ENCODE measurements at places on chromosomes 3 and 15.

DNA sequence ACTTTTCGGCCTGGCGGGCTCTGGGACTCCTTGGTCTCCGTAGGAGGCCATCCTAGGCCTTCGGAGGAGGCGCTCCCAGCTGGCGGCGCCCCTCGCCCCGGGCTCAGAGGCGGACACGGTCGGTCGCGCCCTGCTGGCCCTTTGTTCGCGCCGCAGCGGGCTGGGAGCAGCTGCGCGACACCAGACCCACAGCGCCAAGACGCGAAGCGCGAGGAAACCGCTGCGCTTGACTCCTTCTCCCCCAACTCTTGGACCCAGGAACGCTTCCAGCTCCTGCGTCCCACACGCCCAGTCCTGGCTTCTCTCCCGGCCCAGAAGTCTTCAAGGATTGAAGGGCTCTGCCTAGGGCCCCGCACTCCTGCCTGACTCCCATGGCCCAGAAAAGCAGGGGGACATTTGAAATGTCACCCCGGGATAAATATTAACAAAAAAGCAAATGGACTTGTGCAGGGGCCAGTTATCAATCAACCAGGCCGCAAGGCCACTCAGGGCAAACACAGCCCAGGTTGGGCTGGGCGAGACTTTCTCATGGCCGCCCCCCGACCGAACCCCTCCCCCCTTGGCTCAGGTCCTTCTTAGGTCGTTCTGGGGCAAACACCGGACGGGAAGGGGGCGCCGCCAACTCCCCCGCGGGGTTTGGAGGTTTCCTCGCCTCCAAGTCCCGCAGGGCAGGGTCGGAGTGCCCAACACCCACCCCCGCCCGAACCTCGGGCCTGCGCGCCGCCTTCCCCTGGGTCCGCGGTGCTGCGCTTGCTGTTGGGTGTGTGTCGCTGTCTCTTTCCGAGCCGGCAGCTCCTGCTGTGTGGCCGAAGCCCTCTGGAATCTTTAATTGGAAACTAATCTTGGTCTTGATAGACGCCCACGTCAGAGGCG lies 5.1 kb downstream of the ONECUT1 start:
- no peak for DNase-seq

DNA sequence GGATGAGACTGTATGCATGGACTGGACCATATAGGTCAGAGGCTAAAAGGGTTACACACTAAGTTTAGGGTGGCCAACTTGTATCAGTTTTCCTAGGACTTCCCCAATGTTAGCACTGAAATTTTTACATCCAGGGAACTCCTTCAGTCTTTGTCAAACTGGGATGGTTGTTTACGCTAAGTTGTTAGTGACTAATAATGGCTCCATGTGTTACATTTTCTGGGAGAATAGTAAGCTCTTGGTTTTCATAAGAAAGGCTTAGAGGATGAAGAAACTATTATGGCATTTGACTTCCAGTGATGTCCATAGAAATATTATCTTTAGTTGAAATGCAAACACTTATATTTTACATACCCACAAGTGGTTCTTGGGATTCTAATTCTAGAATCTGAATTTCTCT lies 57.9 kb upstream of the ST3GAL6 start:
- DNase-seq = no peak

GRCh38 chr3:75886971-75887526 lies 101.7 kb upstream of the ZNF717 start:
- no peak for DNase-seq

- peak; percentile 41 for DNase-seq
These were observed 307.0 kb downstream of the ARPP21 start for GRCh38 chr3:35946121-35946853.

GRCh38 chr15:81023483-81024264 lies 23.0 kb downstream of the TLNRD1 start:
- peak; percentile 21 for DNase-seq

GRCh38 chr15:28888900-28889299 lies 3.1 kb downstream of the APBA2 start:
- DNase-seq = no peak

GRCh38 chr3:18758047-18758704 lies 333.0 kb upstream of the SATB1 start:
- DNase-seq = peak; percentile 2

GRCh38 chr3:132669256-132669777 lies 9.2 kb downstream of the UBA5 start:
- no peak for DNase-seq

DNA sequence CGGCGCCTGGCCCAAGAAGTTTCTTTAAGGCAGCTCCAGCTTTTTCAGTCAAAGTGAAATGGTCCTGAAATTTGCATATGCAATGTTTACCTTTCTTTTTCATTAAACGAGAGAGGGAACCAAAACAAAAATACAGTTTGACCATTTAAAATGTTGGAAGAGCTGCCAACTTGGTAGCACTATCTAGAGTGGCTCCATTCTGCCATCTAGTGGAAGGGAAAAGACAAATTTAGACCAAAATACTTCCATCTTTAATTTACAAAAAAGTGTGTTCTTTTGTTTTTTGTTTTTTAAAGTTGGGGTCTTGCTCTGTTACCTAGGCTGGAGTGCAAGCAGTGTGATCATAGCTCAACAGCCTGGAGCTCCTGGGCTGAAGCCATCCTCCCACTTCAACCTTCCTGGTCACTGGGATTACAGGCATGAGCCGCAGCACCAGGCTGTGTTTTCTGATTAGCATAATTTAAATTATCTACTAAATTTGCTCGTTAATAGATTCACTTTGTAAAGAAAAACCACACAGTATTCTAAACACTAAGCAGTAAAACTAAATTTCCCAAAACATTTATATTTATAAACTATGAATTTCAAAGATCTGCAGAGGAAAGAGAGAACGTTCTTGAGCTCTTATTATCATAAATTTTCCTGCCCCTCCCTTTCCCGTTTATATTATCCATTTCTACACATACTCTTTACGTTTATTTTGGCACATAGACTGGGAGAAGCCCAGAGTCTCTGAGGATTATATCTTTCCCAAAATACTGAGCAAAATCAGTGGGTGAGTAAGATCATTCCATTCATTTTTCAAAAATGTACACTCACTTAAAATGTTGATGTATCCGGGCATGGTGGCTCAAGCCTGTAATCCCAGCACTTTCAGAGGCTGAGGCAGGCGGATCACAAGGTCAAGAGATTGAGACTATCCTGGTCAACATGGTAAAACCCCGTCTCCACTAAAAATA lies 15.4 kb upstream of the RFC4 start:
- peak; percentile 47 for DNase-seq

DNA sequence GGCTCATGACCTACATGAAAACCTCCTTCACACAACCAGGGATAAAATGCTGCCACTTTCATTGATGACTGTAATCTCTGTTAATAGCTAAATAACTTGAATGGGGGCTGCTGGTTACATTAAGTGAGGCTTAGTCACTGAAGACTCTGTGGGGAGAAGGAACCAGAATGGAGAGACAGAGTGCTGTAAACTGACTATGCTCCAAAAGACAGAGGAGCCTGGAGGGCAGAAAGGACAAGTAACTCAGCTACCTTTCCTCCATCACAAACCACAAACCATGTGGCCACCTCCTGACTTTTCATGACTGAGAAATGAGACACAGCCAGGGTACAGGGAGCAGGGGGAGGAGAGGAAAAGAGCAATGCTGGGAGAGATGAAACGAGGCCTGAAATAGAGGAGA lies 97.1 kb upstream of the TRIM42 start:
- no peak for DNase-seq

DNA sequence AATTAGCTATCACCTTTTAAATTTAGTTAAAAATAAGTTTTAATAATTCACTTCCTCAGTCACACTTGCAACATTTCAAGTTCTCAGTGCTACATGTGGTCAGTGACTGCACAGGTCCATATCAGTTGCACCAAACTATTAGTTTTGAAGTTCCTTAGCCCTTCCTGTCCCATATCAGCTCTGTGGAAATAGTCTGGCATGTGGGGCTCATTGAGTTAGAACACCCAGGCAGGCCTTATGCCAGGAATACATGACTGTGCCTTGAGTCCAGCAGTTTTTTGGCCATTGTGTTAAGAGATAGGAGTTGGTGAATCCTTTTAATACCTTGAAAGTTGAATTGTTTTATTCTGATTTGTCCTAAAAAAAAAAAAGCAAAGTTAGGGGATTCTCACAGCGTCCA lies 153.7 kb upstream of the BFSP2 start:
- DNase-seq = no peak

GRCh38 chr15:35713733-35714132 lies 167.8 kb upstream of the DPH6 start:
- no peak for DNase-seq

DNA sequence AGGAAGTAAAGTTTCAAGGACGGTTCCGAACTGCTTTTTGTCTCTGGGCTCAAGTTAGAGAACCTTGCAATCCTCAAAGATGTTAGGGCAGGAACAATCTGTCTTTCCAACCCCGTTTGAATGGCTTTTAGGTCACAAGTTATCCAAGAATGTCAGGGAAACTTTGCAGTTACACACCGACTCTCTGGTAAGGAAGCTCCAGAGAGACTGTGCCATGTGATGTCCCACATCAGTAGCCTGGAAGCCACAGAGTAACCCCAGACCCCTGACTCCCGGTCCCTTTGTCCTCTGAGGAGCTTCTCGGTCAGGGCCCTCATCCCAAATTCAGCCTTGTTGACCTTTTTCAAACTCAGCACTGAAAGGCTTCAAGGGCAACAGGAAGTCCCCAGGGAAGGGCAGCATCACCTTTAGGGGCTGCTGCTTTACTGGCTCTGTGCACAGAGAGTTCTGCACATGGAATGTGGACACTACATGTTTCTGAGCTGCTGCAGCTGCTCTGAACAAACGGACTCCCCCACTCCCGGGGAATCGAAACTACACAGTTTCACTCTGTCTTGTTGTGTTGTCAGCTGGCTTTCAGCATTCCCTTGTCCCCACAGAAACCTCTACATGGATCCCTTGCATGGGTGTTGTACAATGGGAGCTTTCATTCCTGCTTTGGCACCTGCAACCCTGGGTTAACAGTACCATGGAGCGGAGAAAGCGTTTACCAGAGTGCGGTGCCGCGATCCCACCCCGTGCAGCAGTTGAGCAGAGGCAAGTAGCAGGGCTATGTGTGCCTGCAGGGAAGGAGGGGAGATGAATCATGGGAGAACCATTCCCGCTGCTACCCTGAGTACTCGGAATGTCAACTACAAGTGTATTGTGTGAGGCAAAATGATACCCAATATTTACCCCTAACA lies 408.2 kb upstream of the THBS1 start:
- DNase-seq = no peak

DNA sequence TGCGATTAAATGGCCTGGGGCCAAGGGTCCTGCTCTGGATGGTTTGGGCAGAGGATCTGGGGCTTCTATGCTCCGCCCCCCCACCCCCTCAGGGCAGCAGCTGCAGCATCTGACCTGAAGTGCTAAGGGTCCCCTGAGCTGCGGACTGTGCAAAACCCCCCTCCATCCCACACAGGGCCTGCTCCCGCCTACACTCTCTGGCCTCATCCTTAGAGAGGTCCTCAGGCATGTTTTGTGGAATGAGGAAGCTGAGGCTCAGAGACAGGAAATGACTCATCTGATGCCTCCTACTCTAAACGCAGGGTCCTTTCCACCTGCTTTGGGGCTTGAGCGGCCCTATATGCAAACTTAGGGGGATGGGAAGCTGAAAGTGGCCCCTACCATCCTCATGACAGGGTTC lies 59.5 kb upstream of the CTSH start:
- DNase-seq = peak; percentile 17

- no peak for DNase-seq
These were observed 4.8 kb downstream of the FBLN2 start for GRCh38 chr3:13553686-13554085.

DNA sequence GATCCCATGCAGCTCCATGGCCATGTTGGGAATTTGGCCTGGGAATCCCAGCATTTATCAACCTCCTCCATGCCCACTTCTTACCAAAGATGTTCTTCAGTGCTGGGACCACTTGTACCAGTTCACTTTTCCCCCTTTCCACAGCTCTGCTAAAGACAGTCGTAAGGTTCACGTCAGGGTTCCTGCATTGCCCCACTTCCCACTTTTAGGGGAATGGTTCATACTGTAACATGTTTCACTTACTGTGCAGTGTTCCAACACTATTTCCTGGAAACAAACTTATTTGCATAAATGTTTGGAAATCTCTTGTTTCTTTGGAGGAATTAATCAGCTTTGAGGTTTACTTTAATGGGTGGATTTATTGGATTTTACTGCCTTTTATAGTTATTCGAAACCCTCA lies 17.0 kb downstream of the APH1B start:
- no peak for DNase-seq

GRCh38 chr3:14300721-14301399 lies 101.5 kb upstream of the SLC6A6 start:
- DNase-seq = no peak

All from fibroblast of the conjunctiva (primary cell).